Neural crest cell (in vitro differentiated cells): ENCODE measurements at places on chromosomes 1 and 21. TPM values are rescaled to one million over a fixed set of nuclear protein-coding genes. Genes with fewer than 3 reads are reported as not detected.
A peak's percentile ranks its signal among the peaks of the same experiment; 100 is the strongest.

GRCh38 chr1:178768423-178768822 lies 43.4 kb downstream of the RALGPS2 start:
- DNase-seq: no peak

GRCh38 chr1:70071601-70072000 lies 133.8 kb downstream of the LRRC40 start:
- DNase-seq: no peak

DNA sequence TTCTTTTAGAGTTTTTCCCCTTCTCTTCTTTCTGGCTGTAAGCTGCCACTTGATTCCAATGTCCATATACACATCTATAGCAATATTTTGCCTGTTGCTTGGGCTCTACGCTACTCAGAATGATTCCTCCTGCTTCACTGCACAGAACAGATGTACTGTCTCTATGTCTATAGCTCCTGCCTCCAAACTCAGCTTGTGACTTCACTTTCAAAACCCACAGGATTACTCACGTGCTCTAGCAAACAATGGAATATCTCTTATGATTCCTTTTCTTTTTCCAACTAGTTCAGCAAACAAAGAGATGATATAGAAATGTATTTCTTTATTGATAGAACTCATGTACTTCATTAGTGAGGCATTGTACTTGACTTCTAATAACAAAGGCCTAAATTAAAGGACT lies 80.5 kb upstream of the SOX13 start:
- no peak for DNase-seq

DNA sequence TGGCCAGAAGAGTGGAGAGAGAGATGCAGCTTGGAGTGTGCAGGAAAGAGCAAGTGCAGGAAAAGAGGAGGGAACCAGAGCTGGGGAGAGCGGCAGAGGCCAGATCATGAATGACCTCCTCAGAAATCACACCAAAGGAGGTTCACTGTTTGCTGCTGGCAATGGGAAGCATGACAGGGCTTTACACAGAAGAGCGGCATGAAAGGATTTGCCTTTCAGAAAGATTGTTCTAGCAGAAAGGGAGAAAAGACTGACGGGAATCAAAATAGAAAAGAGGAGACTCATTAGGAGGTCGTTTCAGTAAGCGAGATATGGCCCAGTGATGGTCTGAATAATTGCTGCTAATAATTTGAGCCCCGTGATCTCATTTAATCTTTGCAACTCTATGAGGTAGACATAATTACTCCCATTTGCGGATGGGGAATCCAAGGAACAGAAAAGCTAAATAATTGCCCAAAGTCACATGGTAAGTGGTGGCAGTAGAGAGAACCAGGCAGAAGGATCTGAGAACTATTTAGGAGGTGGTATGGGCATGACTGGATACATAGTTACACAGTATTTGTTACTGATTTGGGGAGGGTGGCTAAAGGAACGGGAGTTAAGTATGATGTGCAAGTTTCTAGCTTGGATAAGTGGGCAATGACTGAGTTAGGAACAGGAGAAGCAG lies 12.5 kb upstream of the HNRNPR start:
- DNase-seq: no peak

GRCh38 chr21:40606341-40606740 lies 240.6 kb downstream of the DSCAM start:
- DNase-seq: no peak

- DNase-seq: no peak
These were observed 33.4 kb upstream of the GPR153 start for GRCh38 chr1:6294080-6294889.

DNA sequence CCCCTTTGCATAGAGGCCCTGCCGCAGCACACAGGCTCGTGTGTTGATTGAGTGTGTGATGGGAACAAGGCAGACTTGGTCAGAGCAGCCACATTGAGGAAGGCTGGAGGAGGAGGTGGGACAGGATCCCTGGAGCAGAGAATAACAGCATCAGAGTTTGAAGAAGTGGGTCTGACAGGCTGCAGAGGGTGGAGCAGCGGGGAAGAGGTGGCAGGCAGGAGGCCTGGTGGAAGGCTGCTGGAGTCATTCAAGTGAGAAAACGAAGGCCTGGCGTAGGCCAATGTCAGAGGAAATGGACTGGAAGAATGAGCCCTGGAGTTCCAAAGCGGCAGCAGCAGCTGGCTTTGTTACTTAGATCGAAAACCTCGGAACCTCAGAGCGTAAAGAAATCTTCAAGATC lies 115.0 kb upstream of the GRIK3 start:
- DNase-seq: no peak

DNA sequence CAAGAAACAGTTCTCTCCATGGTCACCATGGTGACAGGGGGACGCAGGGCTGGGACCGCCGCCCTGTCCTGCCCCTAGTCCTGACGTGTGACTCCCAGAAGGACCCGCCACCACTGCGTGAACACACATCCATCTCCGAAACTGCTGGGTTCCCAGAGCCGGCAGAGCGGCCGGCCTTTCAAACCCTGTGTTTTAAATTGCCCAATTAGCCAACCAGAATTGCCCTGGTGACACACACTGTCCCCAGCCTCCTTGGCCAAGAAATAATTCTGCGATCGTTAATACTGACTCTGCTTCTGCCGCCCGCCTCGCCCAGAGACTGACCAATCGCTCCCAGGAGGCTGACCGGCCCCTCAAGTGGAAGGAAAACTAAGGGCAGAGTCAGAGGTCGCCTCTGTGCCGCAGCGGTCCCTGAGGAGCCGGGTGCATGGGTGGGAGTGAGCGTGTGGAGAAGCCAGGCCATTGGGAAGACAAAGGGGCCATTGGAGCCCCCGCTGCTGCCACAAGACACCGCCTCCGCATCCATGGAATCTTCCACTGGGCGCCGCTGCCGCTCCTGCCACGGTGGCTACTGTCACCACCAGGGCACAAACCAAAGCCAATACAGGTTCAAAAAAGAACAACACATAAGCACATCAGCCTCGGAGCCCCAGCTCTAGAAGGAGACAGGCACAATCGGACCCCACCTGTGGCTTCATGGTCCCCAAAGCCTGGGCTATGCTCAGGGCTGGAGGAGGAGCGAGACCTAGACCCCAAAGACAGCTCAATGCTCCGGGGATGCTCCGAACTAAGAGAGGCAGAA lies 273.2 kb downstream of the NPHP4 start:
- DNase-seq: peak; percentile 37

FMN2 gene
- total RNA-seq: 13.2 and 16.6 TPM in 2 replicates

LCK gene
- not detected in 2 replicates for total RNA-seq

ST6GALNAC3 gene
- 19.4 and 22.0 TPM in 2 replicates for total RNA-seq
